ENCODE measurements at places on chromosomes 6 and 20.
A peak's percentile ranks its signal among the peaks of the same experiment; 100 is the strongest.

DNA sequence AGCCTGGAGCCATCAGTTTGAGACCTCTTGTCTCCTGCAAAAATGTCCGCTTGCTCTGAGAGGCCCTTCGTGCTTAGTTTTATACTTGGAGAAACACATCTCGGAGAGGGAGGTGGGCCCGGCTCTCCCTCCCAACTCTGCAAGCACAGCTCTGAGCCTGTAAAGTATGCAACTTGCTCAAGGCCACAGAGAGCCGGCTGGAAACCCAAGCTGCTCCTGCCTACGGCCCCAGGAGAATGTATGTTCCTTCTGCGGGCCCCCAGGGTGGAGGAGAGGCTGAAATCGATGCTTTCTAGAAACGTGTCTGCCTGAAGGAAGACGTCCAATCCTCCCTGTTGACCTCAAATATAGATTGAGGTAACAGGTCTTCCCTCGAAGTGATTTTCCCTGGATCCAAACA, 205.4 kb downstream of the PREX1 start:
- no peak for DNase-seq

DNA sequence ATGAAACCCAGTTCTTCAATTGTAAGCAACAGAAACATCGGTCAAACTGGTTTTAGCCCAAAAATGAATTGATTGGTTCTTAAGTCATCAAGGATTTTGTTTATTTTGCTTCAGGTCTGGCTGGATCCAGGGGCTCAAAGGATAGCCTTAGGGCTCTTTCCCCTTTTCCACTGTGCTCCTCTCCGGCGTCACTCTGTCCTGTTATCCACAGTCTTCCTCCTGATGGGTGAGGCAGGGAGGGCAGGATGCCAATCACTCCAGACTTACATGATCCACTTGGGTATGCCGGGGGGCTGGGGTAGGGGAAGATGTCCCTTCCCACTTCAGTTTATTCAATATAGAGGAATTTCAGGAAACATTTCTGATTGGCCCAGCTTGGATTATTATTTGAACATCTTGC, 40.0 kb downstream of the PLAGL2 start:
- no peak for DNase-seq

- DNase-seq = no peak
These were observed 5.8 kb upstream of the MCM9 start for GRCh38 chr6:118940770-118941169.

GRCh38 chr6:47106721-47107197, 64.6 kb upstream of the ADGRF1 start:
- no peak for DNase-seq

- no peak for DNase-seq
These were observed 85.7 kb downstream of the DST start for GRCh38 chr6:56556751-56557540.

GRCh38 chr6:17816921-17817611, 110.3 kb upstream of the NUP153 start:
- no peak for DNase-seq

GRCh38 chr6:56005426-56005825, 130.0 kb upstream of the BMP5 start:
- no peak for DNase-seq

- no peak for DNase-seq
These were observed 1.6 kb upstream of the PRL start for GRCh38 chr6:22298475-22298890.

DNA sequence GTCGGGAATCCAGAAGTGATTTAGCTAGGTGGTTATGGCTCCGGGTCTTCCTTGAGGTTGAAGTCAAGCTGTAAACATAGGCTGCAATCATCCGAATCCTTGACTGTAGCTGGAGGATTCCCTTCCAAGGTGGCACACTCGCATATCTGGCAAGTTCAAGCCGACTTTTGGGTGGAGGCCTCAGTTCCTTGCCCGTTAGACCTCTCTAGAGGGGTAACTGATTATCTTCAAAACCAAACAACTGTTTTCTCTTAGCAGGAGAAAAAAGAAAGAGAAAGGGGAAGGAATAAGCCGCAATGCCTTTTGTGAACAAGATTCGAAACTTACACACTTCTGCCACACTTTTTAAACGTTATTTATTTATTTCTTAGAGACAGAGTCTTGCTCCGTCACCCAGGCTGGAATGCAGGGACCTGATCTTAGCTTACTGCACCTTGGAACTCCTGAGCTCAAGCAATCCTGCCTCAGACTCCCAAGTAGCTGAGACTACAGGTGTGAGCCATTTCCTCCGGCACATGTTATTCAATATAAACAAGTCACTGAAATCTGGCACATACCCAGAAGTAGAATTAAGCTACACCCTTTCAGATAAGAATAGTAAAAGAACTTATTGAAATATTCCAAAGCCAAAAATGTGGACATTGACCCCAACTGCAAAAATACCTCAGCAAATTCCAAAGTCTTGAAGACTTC, 76.3 kb downstream of the HFE start:
- no peak for DNase-seq

GRCh38 chr6:13615792-13616120, 621 bp downstream of the NOL7 start:
- peak; percentile 2 for DNase-seq

GRCh38 chr6:105363100-105363754, 39.7 kb downstream of the PREP start:
- no peak for DNase-seq

- no peak for DNase-seq
These were observed 112.9 kb downstream of the JARID2 start for GRCh38 chr6:15358579-15359327.

- no peak for DNase-seq
These were observed 54.2 kb downstream of the EZR start for GRCh38 chr6:158764926-158765325.

GRCh38 chr6:43575105-43575771, 600 bp downstream of the XPO5 start:
- DNase-seq = peak; percentile 0

DNA sequence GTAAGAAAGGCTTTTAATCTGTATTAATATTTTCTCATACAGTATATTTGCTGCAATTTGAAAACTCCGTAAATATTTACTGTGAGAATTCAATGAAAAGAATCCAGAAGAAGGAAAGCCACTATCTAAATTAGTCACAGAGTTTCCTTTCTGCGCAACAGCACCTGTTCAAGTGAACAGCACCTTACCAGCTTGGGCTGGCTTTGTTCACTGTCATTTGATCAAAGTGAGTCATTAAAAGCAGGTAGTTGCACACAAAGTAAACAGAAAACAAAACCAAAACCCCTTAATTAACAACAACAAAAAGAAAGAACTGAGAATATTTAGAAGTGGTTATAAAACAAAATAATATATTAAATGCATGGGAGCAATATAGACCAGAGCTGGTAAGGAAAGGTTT, 12.8 kb downstream of the SMLR1 start:
- no peak for DNase-seq

DNA sequence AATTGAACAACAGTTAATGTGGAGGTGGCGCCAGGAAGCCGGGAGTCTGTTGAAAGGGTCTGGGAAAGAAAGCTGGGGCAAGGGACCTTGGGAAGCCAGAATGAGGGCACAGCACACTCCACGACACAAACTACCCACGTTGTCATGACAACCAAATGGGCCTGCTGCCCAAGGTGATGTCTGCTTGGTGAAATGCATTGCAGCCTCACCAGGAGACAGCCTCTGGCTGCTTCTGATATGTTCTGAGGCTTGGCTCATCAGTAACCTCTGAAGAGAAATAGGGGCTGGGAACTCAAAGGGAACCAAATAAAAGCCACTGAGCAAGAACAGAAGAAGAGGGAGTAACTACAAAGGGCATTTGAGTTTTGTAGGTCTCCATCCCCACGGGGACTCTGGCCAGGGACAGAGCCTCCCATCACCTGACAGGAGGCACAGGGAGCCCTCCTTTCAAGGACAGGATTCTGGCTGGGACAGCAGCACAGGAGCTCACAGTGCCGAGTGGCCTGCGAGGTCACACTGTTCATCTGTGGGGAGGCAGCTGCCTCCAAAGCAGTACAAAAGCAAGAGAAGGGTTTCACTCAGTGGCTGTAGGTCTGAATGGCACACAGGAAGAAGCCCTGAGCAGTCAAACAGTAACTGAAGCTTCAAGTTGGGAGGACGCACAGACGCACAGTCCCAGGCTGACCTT, 44.6 kb upstream of the KCNK16 start:
- DNase-seq = no peak

GRCh38 chr6:159045801-159046200, 1.0 kb upstream of the TAGAP start:
- no peak for DNase-seq

- no peak for DNase-seq
These were observed 931 bp upstream of the MTCL3 start for GRCh38 chr6:127520066-127520465.

- DNase-seq = no peak
These were observed 165.0 kb upstream of the SCGN start for GRCh38 chr6:25487012-25487411.

DNA sequence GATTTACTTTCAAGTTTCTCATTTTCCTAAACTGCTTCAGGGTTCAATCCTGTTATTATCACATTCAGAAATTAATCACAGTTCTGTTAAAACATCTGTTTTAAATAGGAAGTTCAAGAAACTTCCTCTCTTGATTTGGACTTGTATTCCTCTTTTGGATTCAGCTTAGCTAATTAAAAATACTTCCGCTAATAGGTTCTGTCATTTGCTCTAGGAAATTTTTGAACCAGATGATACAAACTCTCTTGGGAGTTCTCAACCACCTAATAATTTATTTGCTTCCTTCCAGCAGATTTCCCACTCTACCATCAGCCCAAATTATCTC, 15.9 kb upstream of the TMEM30A start:
- DNase-seq = no peak

GRCh38 chr6:102068349-102068929, 674.9 kb downstream of the GRIK2 start:
- no peak for DNase-seq

DNA sequence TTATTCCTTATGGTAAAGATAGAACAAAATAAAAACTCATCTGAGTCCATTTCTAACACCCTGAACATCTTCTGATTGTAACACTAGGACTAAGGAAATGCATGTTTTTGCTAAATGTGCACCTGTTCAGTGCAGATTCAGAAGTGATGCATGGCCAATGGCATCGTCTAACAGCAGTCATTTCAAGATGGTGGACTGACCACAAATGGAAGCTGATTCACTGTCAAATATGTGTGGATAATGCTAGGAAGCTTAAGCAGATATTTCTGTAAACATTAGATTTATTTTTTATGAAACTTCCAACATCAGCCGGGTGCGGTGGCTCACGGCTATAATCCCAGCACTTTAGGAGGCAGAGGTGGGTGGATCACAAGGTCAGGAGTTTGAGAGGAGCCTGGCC, 394.8 kb downstream of the SAMD5 start:
- no peak for DNase-seq

DNA sequence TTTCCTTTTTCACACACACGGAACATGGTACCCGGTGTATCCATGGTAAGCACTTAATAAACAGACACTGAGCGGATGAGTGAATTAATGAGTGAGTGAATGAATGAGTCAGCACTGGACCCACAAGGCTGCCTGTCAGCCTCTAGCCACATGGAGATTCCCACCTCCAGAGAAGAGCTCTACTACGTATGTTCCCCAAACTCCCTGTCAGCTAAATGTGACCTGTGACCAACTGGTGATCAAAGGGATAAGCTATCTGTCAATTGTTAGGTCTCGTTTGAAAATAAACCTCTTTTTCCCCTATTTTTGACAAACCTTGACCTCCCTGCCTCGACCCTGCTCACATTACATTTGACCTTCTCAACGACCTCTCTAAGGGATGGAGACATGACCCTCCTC, 24.5 kb upstream of the TAF8 start:
- no peak for DNase-seq

DNA sequence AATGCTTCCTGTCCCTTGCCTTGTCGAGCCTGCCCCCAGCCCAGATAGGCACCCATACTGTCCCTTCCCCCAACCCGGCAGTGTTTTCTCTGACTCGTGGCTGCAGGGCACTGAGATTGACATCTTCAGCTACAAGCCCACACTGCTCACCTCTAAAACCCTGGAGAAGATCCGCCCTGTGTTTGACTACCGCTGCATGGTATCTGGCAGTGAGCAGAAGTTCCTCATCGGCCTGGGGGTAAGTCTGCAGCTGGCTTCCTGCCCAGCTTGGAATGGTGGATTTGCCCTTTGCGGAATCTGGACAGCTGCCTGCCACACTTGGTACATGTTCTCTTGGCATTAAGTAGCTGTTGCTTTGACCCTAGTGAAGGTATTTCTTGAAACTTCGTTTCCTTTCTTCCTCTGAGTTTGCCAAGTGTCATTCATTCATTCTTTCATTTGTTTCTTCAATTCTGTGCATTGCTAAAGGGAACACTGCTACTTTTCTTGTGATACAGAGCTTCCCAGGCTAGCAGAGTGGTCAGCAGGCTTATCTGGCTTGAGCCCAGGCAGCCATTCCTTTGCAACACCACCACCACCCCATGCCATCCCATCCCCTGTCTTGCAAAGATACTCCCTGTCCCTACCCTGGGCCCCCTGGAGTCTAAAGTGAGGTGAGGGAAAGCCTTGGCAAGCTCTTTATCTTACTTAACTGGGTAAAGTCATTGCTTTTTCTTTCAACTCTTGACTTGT, 26.2 kb downstream of the CCDC167 start:
- no peak for DNase-seq

- no peak for DNase-seq
These were observed 15.7 kb upstream of the HEY2 start for GRCh38 chr6:125733516-125734300.

- DNase-seq = no peak
These were observed 140.8 kb upstream of the PTPN1 start for GRCh38 chr20:50369225-50370035.

GRCh38 chr20:20658123-20658522, 54.3 kb downstream of the RALGAPA2 start:
- no peak for DNase-seq

DNA sequence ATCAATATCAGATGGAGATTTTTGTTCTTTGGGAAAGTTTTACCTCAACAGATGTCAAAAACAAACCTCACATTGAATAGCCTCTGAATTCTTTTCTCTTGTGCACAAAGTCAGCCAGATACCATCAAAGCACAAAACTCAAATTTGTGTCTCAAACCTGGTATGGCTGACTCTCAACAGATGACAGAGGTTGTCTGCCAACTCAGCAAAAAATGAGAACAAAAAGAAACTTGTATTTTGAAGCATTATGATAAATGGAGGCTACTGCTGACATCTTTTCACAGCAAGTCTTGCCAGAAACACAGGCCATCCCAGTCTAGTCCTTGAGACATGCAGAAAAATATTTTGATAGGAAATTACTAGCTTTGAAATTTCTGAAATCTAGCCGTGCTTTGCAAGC, 79.8 kb downstream of the KIF16B start:
- DNase-seq = no peak

- DNase-seq = no peak
These were observed 1.2 kb upstream of the ACSS1 start for GRCh38 chr20:25058847-25059810.

Measured in stimulated activated CD8-positive, alpha-beta memory T cell treated with anti-CD3 and anti-CD28 coated beads, Interleukin-7, amount 100 ng/mL, for 1 hour (primary cell).